T-helper 17 cell (primary cell): ENCODE measurements at places on chromosomes 11 and 22. TPM values are rescaled to one million over a fixed set of nuclear protein-coding genes. Genes with fewer than 3 reads are reported as not detected.

DEPDC7 gene
- 0.47 TPM for total RNA-seq

DNA sequence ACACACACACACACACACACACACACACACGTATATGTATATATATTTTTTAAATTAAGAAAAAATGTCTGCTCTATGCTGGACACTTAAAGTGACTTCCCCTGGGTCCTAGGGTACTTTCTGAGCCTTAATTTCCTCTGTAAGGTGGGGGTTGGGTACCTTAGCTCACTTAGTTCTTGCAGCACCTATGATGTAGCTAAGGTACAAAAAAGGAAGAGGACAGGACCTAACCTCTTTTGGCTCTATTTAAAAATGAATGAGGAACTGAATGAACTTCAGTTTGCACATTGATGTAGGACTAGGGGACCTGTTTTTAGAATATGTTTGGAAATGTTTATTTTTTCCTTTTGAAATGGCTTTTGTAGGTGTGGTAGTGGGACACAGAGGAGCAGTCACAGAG lies 11.1 kb downstream of the SREBF2 start:
- H3K4me3 ChIP-seq, result no peak overlapping the region
- H3K27ac ChIP-seq, result peak overlapping the region; percentile 45
- no peaks in the 10 kb centered on the region for H3K27me3 ChIP-seq
- H3K36me3 ChIP-seq, result peaks cover 6% of the 10 kb centered on the region

DNA sequence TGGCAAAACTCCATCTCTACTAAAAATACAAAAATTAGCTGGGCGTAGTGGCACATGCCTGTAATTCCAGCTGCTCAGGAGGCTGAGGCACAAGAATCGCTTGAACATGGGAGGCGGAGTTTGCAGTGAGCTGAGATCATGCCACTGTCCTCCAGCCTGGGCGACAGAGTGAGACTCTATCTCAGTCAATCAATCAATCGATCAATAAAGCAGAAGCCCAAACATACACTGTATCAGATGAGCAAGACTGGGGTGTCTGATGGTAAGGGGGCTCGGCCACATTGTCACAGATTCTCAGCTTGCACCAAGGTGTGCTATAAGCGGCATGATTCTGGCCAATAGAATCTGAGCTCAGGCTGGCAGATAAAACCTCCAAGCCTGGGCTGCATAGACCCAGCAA lies 261.1 kb downstream of the BUD13 start:
- H3K4me1 ChIP-seq, result no peaks in the 10 kb centered on the region
- no peak overlapping the region for H3K27ac ChIP-seq
- DNase-seq, result no peak
- H3K27me3 ChIP-seq, result peaks cover 60% of the 10 kb centered on the region
- peaks cover 2% of the 10 kb centered on the region for H3K36me3 ChIP-seq

GRCh38 chr11:73249853-73250783 lies 22.0 kb upstream of the P2RY6 start:
- no peaks in the 10 kb centered on the region for H3K27me3 ChIP-seq
- H3K36me3 ChIP-seq, result no peaks in the 10 kb centered on the region
- H3K4me3 ChIP-seq, result no peak overlapping the region
- H3K4me1 ChIP-seq, result peaks cover 5% of the 10 kb centered on the region
- H3K27ac ChIP-seq, result no peak overlapping the region

- peaks cover 4% of the 10 kb centered on the region for H3K4me1 ChIP-seq
- H3K27ac ChIP-seq, result no peak overlapping the region
- peak; percentile 65 for DNase-seq
- H3K36me3 ChIP-seq, result no peaks in the 10 kb centered on the region
- H3K4me3 ChIP-seq, result no peak overlapping the region
These were observed 21.4 kb upstream of the PANX2 start for GRCh38 chr22:50148991-50149721.

- peaks cover 2% of the 10 kb centered on the region for H3K36me3 ChIP-seq
- H3K27me3 ChIP-seq, result no peaks in the 10 kb centered on the region
These were observed 16.7 kb downstream of the PHLDA2 start for GRCh38 chr11:2912498-2912897.

- DNase-seq, result no peak
- H3K4me1 ChIP-seq, result peaks cover 44% of the 10 kb centered on the region
- H3K4me3 ChIP-seq, result peak overlapping the region; percentile 95
- peaks cover 6% of the 10 kb centered on the region for H3K36me3 ChIP-seq
- peak overlapping the region; percentile 95 for H3K27ac ChIP-seq
These were observed 2.0 kb downstream of the SF3A1 start for GRCh38 chr22:30354644-30355043.

- DNase-seq, result no peak
- no peaks in the 10 kb centered on the region for H3K27me3 ChIP-seq
- H3K27ac ChIP-seq, result peak overlapping the region; percentile 94
These were observed 42.8 kb downstream of the PACS1 start for GRCh38 chr11:66112601-66113499.

DNA sequence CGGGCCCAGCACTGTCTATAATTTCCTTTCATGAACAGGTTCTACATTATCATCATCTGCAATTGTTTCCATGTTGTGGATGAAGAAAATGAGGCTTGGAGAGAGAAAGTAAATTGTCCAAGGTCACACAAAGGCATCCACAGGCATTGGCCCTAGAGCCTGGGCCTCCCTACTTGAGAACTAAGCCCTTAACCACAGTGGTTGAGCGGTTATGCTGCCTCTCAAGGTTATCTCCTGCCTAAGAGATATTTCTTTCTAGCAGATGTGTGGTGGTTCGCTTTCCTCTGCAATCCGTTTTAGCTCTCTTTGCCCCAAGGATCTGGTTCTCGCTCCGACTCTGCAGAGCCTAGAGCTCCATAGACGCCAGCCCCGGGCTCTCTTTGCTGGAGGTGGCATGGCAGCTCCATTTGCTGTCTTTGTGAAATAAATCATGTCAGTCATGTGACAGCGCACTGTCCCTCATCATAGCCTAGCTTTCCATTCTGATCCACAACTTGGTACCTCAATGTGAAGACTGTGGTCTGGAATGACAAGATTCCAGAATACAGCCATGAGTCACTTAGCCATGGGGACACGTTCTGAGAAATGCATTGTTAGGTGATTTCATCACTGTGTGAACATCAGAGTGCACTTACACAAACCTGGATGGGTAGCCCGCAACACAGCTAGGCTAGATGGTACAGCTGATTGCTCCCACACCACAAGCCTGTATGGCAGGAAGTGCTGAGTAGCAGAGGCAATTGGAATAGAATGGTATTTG lies 27.2 kb downstream of the RPS6KA4 start:
- no peak overlapping the region for H3K27ac ChIP-seq
- H3K36me3 ChIP-seq, result peaks cover 2% of the 10 kb centered on the region
- H3K27me3 ChIP-seq, result peaks cover 24% of the 10 kb centered on the region
- H3K4me3 ChIP-seq, result no peak overlapping the region
- DNase-seq, result no peak

GRCh38 chr11:75351791-75352587 lies 528 bp upstream of the ARRB1 start:
- peaks cover 4% of the 10 kb centered on the region for H3K36me3 ChIP-seq
- H3K27me3 ChIP-seq, result no peaks in the 10 kb centered on the region
- DNase-seq, result peak; percentile 50

GRCh38 chr11:76724171-76724768 lies 53.7 kb upstream of the LRRC32 start:
- H3K27ac ChIP-seq, result peak overlapping the region; percentile 8
- no peaks in the 10 kb centered on the region for H3K36me3 ChIP-seq
- DNase-seq, result no peak
- peaks cover 53% of the 10 kb centered on the region for H3K27me3 ChIP-seq
- H3K4me1 ChIP-seq, result peaks cover 12% of the 10 kb centered on the region

- no peak for DNase-seq
- H3K4me3 ChIP-seq, result no peak overlapping the region
These were observed 70.8 kb downstream of the TBC1D22A start for GRCh38 chr22:46833228-46833627.

DNA sequence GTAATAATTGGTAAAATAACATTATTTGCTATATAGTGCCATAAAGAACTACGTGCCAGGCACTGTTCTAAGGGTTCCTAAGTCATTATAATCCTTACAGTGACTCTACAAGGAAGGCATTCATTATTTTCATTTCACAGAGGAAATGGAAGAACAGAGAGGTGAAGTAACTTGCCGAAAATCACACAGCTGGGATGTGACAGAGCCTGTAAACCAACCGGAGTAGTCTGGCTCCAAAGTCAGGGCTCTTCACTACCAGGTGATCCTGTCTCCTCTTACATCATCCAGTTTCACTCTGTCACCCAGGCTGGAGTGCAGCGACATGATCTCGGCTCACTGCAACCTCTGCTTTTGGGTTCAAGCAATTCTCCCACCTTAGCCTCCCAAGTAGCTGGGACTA lies 59.2 kb upstream of the RBFOX2 start:
- no peak overlapping the region for H3K27ac ChIP-seq
- DNase-seq, result no peak
- no peaks in the 10 kb centered on the region for H3K4me1 ChIP-seq
- no peaks in the 10 kb centered on the region for H3K36me3 ChIP-seq
- no peaks in the 10 kb centered on the region for H3K27me3 ChIP-seq

DNA sequence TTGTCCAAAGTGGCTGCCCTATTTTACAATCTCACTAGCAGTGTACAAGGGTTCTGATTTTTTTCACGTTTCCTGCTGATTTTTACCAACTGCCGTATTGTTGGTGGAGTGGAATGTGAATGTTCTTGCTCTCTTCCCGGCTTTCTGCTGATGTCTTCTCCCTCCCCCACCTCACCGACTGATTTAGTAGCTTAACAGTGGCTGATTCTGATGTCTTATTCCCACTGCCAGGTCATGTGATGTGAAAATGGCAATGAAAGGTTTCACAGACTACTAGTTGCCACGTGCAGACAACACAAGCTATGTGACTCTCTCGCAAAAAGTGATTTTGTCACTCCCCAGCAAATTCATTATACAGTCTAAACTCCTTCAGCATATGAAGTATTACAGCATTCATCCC lies 17.3 kb upstream of the NEU3 start:
- H3K4me1 ChIP-seq, result peaks cover 29% of the 10 kb centered on the region
- no peak overlapping the region for H3K27ac ChIP-seq
- H3K27me3 ChIP-seq, result no peaks in the 10 kb centered on the region
- no peak for DNase-seq
- no peak overlapping the region for H3K4me3 ChIP-seq

GRCh38 chr11:32081129-32081641 lies 9.7 kb upstream of the RCN1 start:
- peaks cover 36% of the 10 kb centered on the region for H3K27me3 ChIP-seq
- H3K27ac ChIP-seq, result no peak overlapping the region
- H3K4me1 ChIP-seq, result peaks cover 4% of the 10 kb centered on the region
- no peak overlapping the region for H3K4me3 ChIP-seq
- no peak for DNase-seq

DNA sequence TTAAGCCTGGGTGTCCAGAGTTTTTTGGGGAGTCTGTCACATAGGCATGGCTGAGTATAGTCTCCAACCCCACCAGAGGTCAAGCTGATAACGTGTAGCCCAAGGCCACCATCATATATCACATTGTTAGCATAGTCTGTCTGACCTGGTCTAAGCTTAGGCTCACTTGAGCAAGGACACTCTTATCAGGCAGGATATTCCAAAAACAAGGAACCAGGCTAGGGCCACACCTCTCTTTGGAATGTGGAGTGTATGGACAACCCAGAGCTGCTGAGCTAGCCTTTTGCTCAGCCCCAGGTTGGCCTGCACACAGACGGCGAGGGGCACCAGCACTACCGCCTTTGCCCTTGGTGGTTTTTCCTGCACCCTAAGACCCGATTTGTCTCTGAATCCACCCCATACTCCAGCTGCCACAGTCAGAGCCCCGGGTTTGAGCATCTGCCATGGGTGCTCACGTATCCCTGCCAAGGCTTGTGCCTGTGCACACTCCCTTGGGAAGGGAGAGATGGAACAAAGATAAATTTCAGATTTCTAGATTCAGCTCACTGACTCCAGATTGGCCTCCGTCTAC lies 7.2 kb downstream of the SNAP29 start:
- no peak for DNase-seq
- H3K36me3 ChIP-seq, result peaks cover 4% of the 10 kb centered on the region
- H3K4me1 ChIP-seq, result peaks cover 39% of the 10 kb centered on the region
- H3K4me3 ChIP-seq, result no peak overlapping the region

FREY1 gene
- 3.1 TPM for total RNA-seq

SWAP70 gene
- total RNA-seq, result 6.1 TPM

DNA sequence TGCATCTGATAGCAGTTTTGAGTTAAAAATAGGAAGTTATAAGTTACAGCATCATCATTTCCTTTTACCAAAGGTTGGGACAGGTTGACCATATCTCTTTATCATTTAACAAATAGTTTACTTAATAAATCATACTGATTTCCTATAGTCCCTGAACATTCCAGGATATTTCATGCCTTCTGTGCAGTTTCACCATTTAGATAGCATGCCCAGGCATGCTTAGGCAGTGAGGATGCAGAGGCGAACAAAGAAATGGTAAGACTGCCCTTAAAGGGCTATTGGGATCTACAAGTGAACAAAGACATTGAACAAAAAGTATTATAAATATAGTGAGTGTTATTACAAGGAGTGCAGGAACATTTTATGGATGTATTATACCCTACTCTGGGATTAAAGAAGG lies 96.4 kb downstream of the PRMT3 start:
- H3K27ac ChIP-seq, result no peak overlapping the region
- no peaks in the 10 kb centered on the region for H3K4me1 ChIP-seq
- H3K36me3 ChIP-seq, result peaks cover 3% of the 10 kb centered on the region
- no peak for DNase-seq
- H3K4me3 ChIP-seq, result no peak overlapping the region
- H3K27me3 ChIP-seq, result no peaks in the 10 kb centered on the region

GRCh38 chr11:3995949-3996554 lies 98.5 kb upstream of the RRM1 start:
- H3K4me3 ChIP-seq, result no peak overlapping the region
- no peak overlapping the region for H3K27ac ChIP-seq
- H3K4me1 ChIP-seq, result peaks cover 19% of the 10 kb centered on the region
- H3K27me3 ChIP-seq, result no peaks in the 10 kb centered on the region

- H3K27ac ChIP-seq, result no peak overlapping the region
- peaks cover 26% of the 10 kb centered on the region for H3K4me1 ChIP-seq
- no peak for DNase-seq
- H3K36me3 ChIP-seq, result no peaks in the 10 kb centered on the region
These were observed 1.5 kb upstream of the CD151 start for GRCh38 chr11:831118-831864.

MYO18B gene
- total RNA-seq, result 0.12 TPM

KDM4D gene
- total RNA-seq, result 0.23 TPM

DNA sequence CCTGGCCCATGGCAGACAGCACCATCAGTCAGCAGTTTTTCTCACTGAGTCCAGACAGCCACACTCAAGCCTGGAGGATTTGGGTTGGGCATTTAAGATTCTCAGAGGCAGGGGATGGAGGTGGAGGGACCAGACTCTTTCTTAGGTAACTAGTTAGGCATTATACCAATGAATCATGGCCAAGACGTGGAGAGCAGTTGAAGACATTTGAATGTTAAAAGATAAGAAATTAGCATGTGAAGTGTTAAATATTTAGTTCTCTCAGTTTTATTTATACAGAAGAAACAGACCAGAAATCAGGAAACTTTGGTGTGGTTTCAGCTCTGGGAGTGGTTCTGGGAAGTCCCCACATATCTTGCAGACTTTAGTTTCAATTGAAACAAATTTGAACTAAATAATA lies 9.9 kb downstream of the GTF2H1 start:
- no peaks in the 10 kb centered on the region for H3K27me3 ChIP-seq
- peaks cover 11% of the 10 kb centered on the region for H3K36me3 ChIP-seq
- DNase-seq, result no peak
- H3K27ac ChIP-seq, result peak overlapping the region; percentile 99

- H3K4me3 ChIP-seq, result no peak overlapping the region
- peaks cover 3% of the 10 kb centered on the region for H3K4me1 ChIP-seq
- no peak overlapping the region for H3K27ac ChIP-seq
- peaks cover 9% of the 10 kb centered on the region for H3K27me3 ChIP-seq
These were observed 61.4 kb upstream of the BMAL1 start for GRCh38 chr11:13216019-13216710.

GRCh38 chr11:12761029-12761428 lies 86.8 kb downstream of the TEAD1 start:
- no peaks in the 10 kb centered on the region for H3K4me1 ChIP-seq
- no peak for DNase-seq
- H3K27me3 ChIP-seq, result peaks cover 36% of the 10 kb centered on the region
- no peak overlapping the region for H3K4me3 ChIP-seq
